ENCODE measurements at places on chromosomes 2 and 18. TPM values are rescaled to one million over a fixed set of nuclear protein-coding genes. Genes with fewer than 3 reads are reported as not detected.

The SPDYA gene
- 1.5 TPM for total RNA-seq

The KCNG2 gene
- not detected for total RNA-seq

The ARHGEF33 gene
- total RNA-seq = 3.1 TPM

The MOCOS gene
- 3.9 TPM for total RNA-seq

The FMNL2 gene
- 78.9 TPM for total RNA-seq

The UCN gene
- total RNA-seq = 1.7 TPM

The CTLA4 gene
- not detected for total RNA-seq

The ALK gene
- total RNA-seq = 1.3 TPM

The ARMC9 gene
- 0.98 TPM for total RNA-seq

The CCDC141 gene
- 24.5 TPM for total RNA-seq

The TGFA gene
- 3.6 TPM for total RNA-seq

The GNLY gene
- total RNA-seq = 9.8 TPM

Data from subcutaneous adipose tissue (tissue), 4 donors.